ENCODE measurements at places on chromosomes 1 and 21. TPM values are rescaled to one million over a fixed set of nuclear protein-coding genes. Genes with fewer than 3 reads are reported as not detected.

GRCh38 chr1:200281201-200281835 lies 128.5 kb downstream of the ZNF281 start:
- no peak overlapping the region for H3K4me3 ChIP-seq
- DNase-seq = no peak
- no peak overlapping the region for H3K27ac ChIP-seq
- H3K27me3 ChIP-seq = 0 out of 3 replicates have a peak, but pooled peaks cover 1% of the 10 kb centered on the region
- no peaks in the 10 kb centered on the region for H3K4me1 ChIP-seq
- no peaks in the 10 kb centered on the region for H3K36me3 ChIP-seq

- H3K4me3 ChIP-seq = no peak overlapping the region
- peak; percentile 73 for DNase-seq
- no peaks in the 10 kb centered on the region for H3K36me3 ChIP-seq
- no peaks in the 10 kb centered on the region for H3K27me3 ChIP-seq
These were observed 15.7 kb upstream of the PDXK start for GRCh38 chr21:43703035-43703880.

Gene PHACTR4
- 28.6 TPM for total RNA-seq

- no peak overlapping the region for H3K4me3 ChIP-seq
- H3K27ac ChIP-seq = no peak overlapping the region
- H3K36me3 ChIP-seq = no peaks in the 10 kb centered on the region
- H3K27me3 ChIP-seq = no peaks in the 10 kb centered on the region
- no peaks in the 10 kb centered on the region for H3K4me1 ChIP-seq
These were observed 54.5 kb downstream of the PCNX2 start for GRCh38 chr1:233240829-233241682.

- peak; percentile 79 for DNase-seq
- H3K27ac ChIP-seq = no peak overlapping the region
- no peak overlapping the region for H3K4me3 ChIP-seq
- peaks cover 66% of the 10 kb centered on the region for H3K27me3 ChIP-seq
- no peaks in the 10 kb centered on the region for H3K4me1 ChIP-seq
These were observed 31.7 kb upstream of the TMEM125 start for GRCh38 chr1:43238085-43238484.

Gene TMPRSS15
- total RNA-seq = not detected
